ENCODE measurements at places on chromosomes 3 and 15.

GRCh38 chr15:64340355-64340754 lies 15.6 kb downstream of the CSNK1G1 start:
- no peak for DNase-seq

DNA sequence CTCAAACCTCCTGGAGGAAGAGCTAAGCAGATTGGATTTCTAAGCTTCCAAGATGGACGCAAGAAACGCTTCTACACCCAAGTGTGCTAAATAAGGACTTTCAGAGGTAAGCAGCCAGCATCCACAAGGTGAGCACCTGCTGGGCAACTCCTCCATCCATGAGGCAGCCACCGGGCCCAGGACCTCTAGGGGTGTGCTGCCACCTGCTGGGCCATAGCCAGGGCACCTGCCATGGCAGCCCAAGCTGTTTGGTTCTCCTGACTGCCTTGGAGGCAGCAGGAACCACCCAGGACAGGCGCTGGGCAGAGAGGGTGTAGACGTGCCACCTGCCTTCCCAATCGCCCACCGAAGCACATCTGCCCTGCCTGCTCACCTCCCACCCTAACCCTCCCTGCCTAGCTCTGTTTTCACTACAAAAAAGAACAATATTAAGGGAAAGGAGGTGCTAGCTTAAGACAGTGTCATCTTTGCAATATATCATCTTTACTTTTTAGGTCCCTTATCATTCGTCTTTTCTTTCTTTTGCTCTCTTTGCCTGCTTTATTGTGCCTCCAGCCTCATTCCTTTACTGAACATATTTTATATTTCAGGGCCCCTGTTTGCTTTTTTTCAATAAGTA lies 12.9 kb downstream of the C15orf62 start:
- DNase-seq: no peak

GRCh38 chr15:54307252-54307902 lies 329.1 kb downstream of the UNC13C start:
- no peak for DNase-seq

DNA sequence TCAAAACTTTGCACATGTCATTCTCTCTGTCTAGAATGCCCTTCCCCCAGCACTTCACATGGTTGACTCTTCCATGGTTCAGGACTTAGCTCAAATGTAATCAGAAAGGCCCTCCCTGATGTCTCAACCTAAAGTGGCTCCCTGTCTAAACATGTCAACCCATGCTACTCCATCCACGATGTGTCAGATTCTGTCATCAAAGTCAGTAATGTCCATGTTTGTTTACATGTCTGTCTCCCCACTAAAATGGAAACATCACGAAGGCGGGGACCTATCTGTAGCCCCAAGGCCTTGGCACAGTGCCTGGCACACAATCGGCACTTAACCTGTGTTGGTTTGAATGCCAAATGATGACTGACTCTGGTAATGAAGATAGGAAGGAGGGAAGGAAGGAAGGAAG lies 20.8 kb upstream of the SNTN start:
- DNase-seq: no peak

DNA sequence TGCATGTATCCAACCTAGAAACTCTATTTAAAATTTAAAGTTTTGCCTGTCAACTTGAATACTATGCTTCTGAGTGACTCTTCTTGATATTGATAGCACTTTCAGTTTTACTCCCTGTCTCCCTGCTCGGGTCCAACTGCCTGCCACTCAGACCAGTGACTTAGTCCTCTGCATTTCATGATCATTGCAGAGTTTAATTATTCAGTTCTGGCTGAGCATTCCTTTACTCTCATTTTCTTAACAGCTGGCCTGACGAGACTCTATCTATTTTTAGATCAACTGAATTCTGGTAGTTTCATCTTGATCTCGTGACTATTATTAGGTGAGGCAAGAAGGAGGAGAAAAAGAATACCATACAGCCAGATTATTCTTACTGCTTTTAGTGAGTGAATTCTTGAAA lies 617.4 kb downstream of the SI start:
- DNase-seq: no peak

DNA sequence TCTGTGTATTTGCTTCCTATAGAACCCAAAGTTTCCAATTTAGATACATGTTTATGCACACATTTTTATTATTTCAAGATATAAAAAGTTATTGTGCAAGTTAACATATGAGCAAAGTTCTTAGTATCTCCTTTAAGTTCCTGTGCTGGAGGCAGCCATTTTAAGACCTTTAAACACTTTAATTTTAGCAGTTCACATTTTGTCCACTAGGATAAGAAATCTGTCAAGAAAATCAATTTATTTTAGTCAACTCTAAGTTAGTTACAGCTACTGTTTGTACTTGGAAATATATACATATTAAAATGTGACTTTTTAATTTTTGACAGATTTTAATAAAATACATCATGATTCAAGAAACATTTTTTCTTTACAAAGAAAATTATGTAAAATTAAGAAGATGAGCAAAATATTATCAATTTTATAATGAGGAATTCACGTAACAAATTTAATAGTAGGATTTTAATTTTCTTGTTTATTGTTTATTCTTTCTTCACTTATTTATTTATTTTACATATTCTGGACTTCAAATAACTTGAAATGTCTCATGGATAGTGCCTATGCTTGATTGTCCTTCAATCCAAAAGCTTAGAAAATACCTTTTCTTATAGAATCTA lies 402.6 kb upstream of the GBE1 start:
- no peak for DNase-seq

- DNase-seq: no peak
Measured at GRCh38 chr3:194905696-194906095, 220.0 kb downstream of the FAM43A start.

DNA sequence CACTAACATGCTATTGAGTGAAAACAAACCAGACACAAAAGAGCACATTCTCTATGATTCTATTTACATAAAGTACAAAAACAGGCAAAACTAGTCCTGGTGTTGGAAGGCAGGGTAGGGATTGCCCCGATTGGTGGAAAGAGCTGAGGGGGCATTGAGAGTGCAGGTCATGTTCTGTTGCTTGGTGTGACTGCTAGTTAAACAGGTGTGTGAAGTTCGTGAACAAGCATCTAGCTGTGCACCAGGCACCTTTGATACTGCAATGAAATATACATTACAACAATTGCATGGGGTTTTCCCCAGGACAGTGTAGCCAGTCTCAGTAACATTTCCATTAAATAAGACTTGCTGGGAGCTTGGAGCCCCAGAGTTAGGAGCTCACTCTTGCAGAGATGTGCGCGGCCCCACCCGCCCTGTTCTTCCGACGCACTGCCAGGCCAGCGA lies 26.3 kb upstream of the THRB start:
- DNase-seq: no peak

DNA sequence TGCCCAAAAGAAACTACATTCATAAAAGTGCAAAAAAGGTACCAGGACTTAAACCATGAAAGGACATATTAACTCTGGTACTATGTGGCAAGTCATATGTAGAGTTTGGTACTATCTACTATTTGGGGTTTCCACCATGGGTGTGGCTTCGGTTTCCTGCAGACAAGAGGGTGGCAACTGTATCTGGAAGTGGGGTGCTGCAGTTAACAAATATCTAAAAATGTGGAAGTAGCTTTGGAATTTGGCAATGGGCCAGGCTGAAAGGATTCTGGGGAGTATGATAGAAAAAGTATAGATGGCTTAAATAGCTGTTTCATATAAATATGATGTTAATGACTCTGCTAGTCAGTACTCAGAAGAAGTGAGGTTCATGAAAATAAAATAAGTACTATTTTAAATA lies 44.0 kb downstream of the PLSCR2 start:
- DNase-seq: no peak

DNA sequence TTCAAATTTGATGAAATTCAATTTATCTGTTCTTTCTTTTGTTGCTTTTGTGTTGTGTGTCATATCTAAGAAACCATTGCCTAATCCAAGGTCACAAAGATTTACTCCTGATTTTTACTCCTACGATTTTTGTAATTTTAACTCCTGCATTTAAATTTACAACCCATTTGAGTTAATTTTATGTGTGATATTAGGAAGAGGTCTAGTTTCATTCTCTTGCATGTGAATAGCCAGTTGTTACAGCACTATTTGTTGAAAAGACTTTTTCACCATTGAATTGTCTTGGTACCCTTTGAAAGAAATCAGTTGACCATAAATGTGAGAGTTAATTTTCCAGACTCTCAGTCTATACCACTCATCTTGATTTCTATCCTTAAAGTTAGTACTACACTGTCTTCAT lies 23.9 kb downstream of the CRTAP start:
- DNase-seq: no peak

GRCh38 chr3:124140746-124141145 lies 148.8 kb upstream of the ROPN1 start:
- no peak for DNase-seq

- no peak for DNase-seq
Measured at GRCh38 chr3:192068464-192069254, 607.7 kb downstream of the PYDC2 start.

DNA sequence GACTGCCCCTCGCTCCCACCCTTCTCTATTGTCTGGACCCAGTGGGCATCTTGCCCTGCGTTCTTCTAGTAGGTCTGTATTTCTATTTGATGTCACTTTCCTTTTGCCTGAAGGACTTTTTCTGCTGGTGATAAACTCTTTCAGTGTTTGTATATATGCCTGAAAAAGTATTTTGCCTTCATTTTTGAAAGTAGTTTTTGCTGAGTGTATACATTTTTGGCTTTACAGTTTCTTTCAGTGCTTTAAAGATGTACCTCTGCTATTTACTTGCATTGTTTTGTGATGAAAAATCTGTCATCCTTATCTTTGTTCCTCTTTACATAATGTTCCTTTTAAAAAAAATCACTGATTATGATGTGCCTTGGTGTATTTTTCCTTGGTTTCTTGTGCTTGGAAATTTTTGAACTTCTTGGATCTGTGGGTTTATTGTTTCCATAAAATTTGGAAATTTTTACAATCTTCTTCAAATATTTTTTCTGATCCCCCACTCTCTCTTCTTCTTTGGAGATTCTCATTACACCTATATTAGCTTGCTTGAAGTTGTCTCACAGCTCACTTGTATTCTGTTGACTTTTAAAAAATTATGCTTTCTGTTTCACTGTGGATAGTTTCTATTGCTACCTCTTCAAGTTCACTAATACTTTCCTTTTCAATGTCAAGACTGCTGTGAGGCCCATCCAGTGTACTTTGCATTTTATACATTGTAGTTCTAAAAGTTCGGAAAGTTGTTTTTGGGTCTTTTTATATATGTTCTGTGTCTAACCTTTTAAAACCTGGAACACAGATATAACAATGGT lies 67.8 kb downstream of the RGMA start:
- no peak for DNase-seq

DNA sequence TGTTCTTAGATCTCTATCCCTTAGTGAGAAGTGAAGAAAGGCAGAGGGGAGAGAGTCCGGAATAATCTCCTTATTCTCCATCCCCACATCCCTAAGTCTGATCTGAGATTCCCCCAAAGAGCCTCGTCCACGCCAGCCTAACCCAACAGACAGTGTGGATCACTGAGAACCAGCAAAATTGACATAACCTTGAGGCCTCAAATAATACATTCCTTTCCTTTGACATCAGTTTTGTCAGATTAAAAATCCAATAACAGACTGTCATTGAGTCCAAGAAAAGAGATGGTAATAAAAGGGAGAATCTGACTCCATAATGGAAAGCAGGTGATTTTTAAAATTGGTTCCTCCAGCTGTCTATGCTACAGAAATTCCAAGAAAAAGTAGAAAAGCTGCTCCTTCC lies 7.7 kb upstream of the SIAH2 start:
- DNase-seq: no peak

DNA sequence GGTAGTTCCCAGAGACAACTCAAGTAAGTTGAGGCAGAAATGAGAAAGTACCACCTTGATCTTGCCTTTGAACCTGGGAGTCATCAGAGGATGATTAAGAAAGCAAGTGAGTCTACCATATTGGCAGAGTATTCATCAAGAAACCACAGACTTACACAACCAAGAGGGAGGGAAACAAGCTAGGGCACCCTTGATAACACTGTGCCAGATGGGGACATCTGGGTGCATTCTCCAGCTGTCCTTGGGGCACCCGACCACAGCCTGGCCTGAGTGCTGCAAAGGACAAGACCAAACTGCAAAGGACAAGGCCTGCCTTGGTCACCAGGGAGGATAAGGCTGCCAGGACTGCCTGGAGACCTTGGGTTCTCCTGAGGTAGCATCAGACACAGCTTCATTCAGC lies 553.6 kb downstream of the EPHB1 start:
- DNase-seq: no peak

GRCh38 chr3:52110502-52110901 lies 43.7 kb downstream of the POC1A start:
- no peak for DNase-seq

All from amniotic stem cell (primary cell).